Frontal cortex (tissue), 4 donors: ENCODE measurements at places on chromosomes 1 and 21.

GRCh38 chr21:32826329-32827167 lies 55.0 kb upstream of the PAXBP1 start:
- peak; percentile 56 for DNase-seq

- DNase-seq: no peak
These were observed 162.8 kb downstream of the NTPCR start for GRCh38 chr1:233113009-233113879.

- DNase-seq: no peak
These were observed 25.8 kb upstream of the TRIM45 start for GRCh38 chr1:117147341-117147831.

DNA sequence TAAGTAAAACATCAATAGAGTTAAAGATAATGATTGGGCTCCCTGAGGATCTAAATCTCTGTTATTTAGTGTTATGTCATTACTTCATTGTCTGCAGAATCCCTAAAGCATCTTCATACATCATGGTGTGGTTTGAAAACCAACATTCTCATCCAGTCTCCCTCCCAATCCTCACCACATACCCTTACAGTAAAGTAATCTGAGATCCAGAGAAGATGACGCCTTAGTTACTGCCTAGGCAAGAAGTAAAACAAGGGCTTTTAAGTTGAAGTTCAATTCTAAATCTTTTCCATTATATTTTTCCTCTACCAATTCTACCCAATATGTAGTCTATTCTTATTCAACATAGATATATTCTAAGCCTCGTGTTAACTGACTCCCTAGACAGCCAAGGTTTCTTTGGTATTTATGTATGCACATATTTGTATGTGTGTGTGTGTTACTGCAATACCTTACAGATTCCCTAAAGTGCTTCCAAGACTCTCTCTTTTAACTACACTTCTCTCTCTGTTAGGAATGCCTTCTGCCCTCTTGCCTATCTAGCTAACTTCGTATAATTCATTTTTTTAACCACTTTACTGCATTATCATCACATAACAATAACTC lies 17.3 kb downstream of the DPH5 start:
- DNase-seq: no peak

DNA sequence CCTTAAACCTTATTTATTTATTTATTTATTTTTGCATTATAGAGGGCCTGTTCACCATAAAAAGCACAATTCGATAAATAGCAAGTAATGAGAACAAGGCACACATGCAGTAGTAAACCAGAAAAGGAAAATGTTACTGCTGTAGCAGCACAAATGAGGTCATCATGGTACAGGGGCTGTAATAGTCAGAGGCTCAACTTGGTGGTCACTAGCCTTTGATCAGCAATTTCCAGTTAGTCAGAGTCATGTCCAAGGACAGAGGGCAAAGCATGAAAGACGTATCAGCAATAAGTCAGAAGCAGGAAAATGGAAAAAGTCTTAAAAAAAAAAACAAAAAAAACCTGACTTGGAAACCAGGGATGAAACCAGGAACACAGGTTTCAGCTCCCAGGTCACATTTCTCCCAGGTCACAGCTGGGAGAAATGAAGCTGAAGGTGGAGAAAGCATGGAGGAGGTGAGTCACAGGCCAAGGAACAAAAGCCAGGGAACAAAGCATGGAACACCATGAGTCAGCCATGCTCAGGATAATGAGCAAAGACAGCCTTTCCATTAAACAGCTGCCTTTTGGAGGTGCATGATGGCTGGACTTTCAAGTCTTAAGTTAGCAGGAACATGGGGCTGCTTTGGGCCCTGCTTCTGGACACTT lies 556.3 kb downstream of the LTN1 start:
- no peak for DNase-seq

- no peak for DNase-seq
These were observed 25.0 kb downstream of the LRRN2 start for GRCh38 chr1:204660509-204660908.

DNA sequence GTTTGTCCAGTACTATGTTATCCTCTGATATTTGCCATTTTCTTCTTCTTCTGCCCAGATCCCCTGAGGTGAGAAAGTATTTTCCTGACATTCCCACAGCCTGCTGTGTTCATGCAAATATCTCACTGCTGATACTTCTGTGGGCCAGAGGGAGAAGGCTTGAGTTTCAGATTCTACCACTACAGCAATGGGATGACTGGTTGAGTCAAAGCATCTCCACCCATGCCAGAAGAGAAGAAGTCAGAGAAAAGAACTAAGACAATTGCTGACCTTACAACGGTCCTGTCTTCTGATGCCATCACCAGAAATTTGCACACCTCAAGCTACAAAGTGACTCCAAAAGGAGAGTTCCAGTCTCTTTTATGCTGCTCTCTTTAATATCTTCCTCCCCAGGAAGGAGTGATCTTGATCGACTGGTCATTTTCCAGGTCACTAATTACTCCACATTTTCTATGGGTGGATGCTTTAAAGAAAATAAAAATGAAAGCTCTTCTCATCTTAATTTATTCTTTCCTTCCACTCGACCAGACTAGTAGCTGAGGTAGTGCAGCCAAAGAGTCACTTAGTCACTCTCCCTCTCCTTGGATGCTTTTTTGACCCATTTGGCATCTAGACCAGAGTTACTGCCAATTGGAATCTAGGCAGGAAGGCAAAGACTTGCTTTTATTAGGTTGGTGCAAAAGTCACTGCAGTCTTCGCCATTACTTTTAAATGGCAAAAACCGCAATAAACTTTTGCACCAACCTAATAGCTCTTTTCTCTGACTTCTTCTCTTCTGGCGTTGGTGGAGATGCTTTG lies 195.1 kb downstream of the PTPRC start:
- no peak for DNase-seq

DNA sequence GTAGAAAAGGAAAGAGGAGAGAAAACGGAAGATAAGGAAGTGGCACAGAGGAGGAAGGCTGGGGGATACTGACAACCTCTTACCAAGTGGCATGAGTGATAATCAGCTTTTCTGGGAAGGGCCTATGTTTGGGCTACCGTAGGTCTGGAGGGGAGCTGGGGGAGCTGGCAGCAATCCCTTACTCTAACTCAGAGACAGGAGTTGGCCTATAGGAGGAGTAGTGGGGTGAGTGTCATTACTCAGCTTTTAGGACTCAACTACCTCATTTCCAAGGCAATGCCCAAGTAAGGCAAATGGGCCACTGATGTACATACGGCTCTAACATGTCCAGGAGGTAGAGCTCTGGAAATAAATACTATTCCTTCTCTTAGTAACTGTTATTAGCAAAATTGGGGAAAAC lies 48.7 kb upstream of the DMRTA2 start:
- DNase-seq: no peak

- no peak for DNase-seq
These were observed 13.3 kb downstream of the FCRL1 start for GRCh38 chr1:157806431-157807149.

GRCh38 chr1:235358899-235359298 lies 8.3 kb upstream of the TBCE start:
- DNase-seq: no peak

DNA sequence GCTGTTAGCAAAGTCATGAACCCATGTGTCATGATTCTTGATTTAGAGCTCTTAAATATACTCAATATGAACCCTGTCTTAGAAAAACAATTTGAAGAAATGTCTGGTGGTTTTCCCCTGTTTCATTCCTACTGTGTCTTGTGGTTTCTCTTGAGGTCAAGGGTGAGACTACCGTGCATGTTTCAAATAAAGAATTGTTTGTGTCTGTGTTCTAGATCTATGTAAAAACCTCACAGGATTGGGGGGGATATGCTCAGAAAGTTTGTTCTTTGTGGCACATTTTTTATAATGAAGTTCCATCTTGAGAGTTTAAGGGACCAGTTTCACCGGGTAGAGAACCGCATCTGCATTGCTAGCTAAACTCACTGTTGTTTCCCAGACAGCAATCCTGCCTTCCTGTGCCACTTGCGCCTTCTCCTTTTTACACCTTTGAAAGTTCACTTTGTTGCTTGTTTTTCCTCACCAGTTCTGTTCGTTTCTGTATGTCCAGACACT lies 30.9 kb upstream of the CACYBP start:
- no peak for DNase-seq

- no peak for DNase-seq
These were observed 124.3 kb downstream of the CENPF start for GRCh38 chr1:214727274-214727673.

GRCh38 chr1:40690771-40691537 lies 550 bp upstream of the NFYC start:
- no peak for DNase-seq

GRCh38 chr1:226420328-226420727 lies 12.4 kb upstream of the PARP1 start:
- no peak for DNase-seq

GRCh38 chr21:23522751-23523150 lies 2084.5 kb downstream of the MRPL39 start:
- DNase-seq: no peak
